ENCODE measurements at places on chromosomes 4 and X.

- DNase-seq, result no peak
Observed at GRCh38 chr4:144531841-144532240, 114.1 kb upstream of the HHIP start.

DNA sequence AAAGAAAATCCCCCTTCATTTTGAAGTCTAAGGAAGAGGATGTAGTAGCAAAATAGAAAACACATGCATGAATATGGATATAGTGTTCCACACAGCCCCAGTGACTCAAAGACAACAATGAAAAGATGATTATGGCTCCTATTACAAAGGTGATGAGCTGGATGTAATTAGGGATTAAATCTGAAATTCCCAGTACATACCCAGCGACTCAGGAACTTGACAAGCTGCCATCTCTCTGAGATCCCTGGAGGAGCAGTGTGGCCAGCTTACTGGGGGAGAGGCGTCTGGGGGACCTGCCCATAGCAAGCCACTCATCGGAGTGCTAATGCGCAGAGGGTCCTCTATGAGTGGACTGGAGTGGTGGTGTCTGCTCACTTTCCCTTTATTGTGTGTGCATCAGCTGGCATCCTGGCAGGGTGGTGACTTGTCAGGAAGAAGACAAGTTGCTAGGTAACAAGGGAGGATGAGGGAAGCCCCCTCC, 42.7 kb upstream of the MGST2 start:
- DNase-seq, result no peak

DNA sequence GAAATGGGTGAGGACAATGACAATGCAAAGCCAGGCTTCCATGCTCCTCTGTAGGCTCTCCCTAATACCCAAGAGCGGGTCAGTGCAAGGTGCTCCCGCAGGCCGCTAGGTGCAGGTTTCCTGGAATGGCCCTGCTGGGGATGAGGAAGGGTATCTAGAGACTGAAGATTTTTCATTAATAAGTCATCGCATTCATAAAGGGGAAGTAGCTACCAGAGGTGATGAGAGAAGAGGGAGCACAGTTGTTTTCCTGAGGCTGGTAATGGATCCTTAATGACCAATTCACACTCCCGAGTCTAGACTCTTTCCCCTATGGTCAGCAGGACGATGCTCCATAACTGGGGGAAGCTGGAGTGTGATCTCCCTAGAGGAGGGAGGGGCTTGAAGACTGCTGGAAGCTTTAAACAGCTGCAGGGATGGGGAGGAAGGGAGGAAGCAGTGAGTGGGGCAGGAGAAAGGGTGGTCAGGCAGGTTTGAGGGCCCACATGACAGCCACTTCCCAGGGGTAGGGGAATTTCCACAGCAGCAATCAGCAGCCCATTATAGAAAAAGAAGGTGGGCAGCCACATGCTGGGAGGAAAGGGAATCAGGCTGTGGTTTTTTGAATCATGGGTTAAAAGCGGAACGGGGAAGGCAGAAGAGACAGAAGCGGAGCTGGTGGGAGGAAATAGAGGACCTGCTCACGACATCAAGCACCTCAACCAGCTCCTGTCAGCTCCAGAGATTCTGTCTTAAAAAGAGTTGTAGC, 10.2 kb upstream of the ATP6AP2 start:
- no peak for DNase-seq

GRCh38 chr4:14596904-14597303, 405.4 kb upstream of the CPEB2 start:
- no peak for DNase-seq

GRCh38 chr4:185993328-185993973, 75.5 kb upstream of the TLR3 start:
- DNase-seq, result no peak

- no peak for DNase-seq
Observed at GRCh38 chr4:97493815-97494518, 649.3 kb downstream of the STPG2 start.

DNA sequence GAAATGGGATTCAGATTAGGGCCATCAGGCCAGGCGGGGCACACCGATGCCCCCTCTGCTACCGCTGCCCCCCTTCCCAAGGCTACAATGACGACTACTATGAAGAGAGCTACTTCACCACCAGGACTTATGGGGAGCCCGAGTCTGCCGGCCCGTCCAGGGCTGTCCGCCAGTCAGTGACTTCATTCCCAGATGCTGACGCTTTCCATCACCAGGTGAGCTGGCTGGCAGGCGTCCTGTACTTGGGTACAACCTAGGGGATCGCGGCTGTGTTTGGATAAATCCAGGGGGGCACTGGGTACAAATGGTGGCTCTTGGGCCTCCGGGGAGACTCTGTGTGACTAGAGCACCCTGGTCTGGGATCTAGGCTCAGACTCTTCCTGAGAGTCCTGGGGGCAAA, 1.1 kb downstream of the EMD start:
- no peak for DNase-seq

DNA sequence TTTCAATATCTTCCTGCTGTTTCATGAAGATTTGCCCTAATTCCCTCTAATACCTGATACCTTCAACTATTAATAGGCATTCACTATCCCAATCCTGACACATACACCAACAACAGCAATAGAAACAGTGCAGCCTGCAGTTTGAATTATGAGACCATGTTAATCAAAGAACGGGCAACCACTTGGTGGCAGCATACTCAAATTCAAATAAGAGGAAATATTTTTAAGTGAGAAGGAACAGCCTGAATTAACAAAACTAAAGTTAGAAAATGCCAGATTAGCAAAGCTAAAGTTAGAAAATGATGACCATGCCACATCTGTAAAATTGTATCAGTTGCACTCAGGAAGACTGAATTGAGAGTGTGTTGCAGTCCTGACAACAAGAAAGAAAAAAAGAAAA, 204.9 kb downstream of the SMARCA1 start:
- DNase-seq, result no peak

DNA sequence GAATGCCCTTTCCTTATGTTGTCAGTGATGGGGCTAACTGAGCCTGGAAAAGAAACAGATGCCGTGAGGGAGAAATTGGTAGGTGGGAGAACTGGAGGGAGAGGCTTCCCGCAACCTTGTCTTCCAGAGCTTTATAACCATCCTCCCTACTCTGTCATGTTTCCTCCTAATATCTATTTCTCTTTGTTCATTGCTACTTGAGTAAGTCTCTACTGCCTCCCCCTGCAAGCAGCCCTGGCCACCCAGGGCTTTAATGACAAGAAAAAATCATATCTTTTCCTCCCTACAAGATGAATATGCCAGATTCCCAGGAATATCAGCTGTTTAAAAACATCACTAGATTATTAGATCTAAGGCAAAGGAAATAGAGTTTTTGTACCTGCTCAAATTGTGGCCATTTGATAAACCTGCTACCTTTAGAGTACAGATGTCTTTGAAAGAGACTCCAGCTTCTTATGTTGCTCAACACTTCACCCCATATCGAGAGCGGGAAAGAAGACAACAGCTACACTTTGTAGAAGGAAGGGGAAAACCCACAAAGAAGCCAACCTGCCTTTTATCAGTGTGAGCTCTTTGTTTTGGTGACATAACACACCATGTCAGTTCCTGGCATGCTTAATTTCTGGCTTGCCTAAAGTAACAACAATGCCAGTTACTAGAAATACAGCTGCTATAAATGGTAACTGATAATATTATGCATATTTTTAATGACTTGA, 186.6 kb upstream of the LEF1 start:
- no peak for DNase-seq

DNA sequence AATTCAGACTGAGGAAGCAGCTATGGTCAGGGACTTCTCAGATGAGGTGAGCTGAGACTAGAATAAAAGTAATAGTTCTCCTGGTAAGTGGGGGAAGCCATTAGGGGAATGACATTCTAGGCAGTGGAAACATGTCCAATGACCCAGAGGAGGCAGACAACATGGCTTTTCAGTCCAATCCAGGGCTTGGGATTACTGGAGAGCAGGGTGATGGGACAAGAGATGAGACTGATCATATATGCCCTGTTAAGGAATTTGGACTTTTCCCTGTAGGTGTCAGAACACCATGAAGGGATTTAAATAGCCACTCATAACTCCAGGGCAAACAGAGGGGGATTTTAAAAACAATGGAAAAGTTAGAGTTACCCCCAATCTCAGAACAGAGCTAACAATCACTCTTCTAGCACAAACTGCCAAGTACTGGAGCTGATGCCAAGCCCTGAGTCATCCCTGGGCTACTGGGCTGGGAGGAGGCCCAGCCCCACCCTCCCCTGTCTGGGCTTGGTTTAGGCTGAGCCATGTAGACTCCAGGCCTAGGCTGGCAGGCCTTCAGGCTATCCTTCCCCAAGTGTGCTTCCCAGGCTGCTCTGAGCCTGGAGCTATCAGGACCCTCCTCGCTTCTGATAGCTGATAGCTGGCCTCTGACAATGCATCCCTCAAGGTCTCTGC, 22.7 kb upstream of the MSN start:
- DNase-seq, result no peak

DNA sequence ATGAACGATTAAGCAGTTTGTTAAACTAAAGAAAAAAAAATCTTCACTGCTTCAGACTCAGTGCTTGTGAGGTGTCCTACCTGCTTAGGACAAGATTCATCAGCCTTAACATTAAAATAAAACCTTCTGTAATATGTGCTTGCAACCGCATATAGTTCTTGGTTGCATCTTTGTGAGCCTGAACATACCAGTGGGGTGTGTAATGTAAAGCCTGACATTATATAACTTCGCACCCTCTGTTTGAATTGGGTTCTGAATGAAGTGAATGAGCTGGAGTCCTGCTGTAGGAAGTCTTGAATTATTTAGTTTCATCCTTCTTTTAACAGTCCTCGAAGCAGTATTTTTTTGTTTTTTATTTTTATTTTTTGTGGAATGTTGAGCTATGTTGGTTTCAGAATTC, 3.1 kb downstream of the KDM6A start:
- no peak for DNase-seq

DNA sequence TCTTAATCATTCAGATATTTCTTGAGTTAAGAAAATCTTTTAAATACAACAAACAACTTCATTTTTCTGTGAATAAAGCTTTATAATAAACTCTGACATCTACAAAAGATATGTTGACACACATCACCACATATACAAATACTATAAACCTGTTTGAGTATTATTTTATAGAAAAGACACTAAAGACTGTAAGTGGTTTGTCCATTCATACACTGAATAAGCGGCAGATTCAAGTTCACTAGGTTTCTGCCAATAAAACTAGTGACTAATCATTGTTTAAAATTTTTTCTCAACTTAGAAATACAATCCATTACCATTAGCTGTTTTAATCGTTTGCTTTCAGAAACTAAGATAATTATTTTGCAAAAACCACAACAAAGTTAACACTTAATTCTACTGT, 1900.0 kb downstream of the C4orf33 start:
- no peak for DNase-seq

DNA sequence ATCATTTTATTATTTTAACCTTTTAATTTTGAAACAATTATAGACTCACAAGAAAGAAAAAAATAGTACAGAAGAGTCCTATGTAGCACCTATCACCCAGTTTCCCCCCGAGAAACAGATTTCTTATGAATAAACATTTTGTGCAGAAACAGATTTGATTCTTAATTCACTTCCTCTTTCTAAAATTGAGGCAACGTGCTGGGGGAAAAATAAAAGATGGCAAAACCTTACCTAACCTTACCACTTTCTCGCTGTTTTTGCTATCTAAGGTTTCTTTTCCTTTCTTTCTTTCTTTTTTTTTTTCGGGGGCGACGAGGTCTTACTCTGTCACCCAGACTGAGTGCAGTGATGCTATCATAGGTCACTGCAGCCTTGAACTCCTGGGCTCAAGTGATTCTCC, 4.3 kb upstream of the CLNK start:
- no peak for DNase-seq

DNA sequence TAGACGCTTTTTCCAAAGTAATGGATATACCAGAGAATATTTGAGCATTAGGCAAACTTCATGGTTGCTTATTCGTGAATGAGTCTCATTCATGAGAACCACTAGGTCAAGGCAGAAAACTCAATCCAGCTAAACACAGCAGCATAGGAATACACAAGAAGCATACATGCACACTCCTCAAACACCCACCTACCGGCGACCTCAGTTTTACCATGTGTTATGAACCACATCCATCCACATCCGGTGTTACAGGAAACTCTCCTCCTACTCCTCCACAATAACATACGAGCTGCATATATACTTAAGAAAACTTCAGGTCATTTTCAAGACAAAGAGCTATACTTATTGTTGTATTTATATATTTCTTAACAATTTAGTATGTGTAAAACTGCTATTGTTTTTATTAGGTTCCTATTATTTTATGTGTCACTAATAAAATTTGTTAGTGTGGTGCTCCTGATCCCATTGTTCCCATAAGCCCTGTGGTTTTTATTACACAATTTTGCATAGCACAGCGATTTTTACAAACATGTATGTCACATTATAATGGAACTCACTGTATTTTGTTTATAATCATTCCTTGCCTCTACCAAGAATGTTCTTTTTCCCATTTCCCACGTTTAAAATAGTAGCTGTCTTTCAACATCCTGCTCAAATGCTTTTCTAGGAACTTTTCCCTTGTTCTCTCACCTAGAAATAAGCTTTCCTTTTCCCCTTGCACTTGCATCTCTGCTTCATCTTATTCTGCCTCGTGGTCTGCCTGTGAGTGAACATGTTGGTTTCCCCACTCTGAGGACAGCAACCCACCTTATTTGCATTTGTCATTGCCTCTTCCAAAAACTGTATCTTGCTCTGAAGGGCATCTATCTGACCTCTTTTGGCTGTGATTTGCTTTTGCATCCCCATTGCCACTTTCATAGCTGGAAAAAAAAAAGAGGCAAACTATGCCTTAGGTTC, 48.3 kb downstream of the STBD1 start:
- DNase-seq, result no peak

GRCh38 chr4:10347281-10347795, 109.9 kb downstream of the ZNF518B start:
- no peak for DNase-seq

DNA sequence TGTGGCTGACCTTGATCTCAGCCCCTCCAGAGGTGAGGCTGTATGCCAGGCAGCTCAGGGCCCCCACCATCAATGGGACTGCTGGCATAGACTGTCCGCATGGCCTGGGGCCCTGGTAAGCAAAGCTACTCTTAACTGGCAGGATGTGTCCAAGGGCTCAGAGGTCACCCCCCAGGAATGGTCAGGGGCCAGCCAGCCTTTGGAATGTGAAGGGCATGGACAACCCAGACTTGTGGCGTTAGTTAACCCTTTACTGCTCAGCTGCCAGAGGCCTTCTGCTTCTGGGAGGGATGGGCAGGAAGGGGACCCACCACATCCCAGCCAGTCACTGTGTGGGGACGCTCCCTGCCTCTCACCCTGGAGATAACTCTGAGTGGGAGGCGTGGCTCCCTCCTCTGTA, 80.1 kb upstream of the PSAPL1 start:
- no peak for DNase-seq

DNA sequence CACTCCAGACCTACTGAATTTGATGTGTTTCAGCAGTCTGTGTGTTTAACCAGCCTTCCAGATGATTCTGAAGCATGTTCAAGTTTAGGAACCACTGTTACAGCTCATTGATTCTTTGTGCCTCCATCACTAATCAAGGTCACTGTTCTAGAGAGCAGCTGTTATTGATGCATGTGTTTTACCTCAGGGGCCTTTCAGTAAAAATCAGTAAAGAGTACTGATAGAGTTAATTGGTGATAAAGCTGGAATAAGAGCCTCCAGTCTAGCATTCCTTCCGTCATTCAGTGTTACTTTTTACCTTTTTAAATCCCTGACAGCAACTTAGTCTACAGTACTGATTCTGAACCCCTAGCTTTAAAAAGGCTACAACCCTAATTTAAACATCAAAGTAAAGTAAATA, 12.9 kb downstream of the CPEB2 start:
- DNase-seq, result no peak

GRCh38 chrX:8848441-8848840, 47.3 kb upstream of the FAM9A start:
- no peak for DNase-seq

GRCh38 chr4:139559089-139559479, 3.1 kb upstream of the SETD7 start:
- no peak for DNase-seq

- DNase-seq, result no peak
Observed at GRCh38 chr4:170003071-170004070, 22.8 kb downstream of the MFAP3L start.
